ENCODE measurements at places on chromosomes 2 and 18.

- DNase-seq = no peak
Measured at GRCh38 chr2:216522892-216523502, 24.4 kb downstream of the RPL37A start.

- no peak for DNase-seq
Measured at GRCh38 chr18:11488175-11488574, 121.2 kb upstream of the SLC35G4 start.

- DNase-seq = no peak
Measured at GRCh38 chr18:9808295-9809241, 77.2 kb upstream of the TXNDC2 start.

DNA sequence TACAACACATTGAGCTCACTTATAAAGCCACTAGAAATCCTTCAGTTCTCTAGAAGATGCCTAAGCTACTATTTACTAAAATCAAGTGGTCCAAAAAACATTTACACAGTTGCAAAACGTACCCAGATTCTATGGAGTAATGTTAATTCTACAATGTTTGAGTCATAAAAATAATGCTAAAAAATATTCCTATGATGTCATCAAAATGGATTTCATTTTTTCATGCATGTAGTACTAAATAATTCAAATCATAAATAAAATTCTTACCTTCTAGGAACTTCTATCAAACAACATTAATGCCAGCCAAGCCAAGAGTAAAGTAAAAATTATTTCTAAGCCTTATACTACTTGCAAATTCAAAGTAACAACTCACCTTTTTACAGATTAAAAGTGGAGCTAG is 168.9 kb upstream of the EPC2 start:
- DNase-seq = no peak

GRCh38 chr2:27833931-27834330 is 56.3 kb downstream of the RBKS start:
- DNase-seq = no peak

- DNase-seq = no peak
Measured at GRCh38 chr18:77105680-77106079, 26.9 kb downstream of the MBP start.

- no peak for DNase-seq
Measured at GRCh38 chr2:160646684-160647444, 153.3 kb upstream of the RBMS1 start.

DNA sequence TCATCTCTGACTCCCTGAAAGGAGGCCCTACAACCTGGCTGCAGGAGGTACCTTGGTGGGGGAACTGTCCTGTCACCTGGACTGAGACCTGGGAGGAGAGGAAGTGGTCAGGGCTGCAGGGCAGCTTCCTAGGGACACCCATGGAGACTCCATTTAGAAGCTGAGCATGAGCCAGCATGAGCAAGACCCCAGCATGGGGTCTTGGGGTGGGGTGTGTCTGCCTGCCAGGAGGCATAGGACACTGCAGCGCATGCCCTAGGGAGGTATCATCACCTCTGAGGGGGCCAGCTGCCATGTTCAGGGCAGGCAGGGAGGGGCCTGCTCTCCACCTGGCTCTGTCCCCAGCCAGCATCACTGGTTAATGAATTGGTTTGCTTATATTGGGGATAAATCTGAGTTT is 249.7 kb downstream of the CELF4 start:
- no peak for DNase-seq

DNA sequence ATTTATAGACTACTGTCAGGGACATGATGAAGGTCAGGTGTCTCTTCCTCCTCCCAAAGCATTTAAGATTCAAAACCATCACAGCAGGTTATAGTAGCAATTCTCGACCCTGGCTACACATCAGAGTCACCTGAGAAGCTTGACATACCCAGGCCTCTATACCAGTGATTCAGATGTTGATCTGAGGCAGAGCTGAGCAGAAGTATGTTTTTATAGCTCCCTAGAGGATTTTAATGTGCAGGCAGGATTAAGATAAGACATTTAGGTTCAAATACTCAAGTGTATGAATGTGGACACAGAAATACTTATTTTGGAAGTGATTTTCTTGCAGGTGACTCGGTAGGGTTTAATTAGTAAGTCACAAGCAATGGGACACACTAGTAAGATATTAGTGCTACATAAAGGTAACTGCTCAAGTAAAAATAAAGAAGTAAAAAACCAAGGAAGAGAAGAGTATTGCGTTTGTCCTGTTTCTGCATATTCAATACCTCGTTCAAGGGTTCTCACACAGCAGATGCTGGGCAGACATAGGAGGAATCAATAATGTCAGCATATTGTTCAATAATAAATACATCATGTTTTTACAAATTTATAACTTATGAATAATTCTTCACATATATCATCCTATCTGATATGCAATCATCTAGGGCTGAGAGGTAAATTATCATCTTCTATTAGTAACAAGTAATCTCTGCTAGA is 7.0 kb downstream of the GCFC2 start:
- no peak for DNase-seq

DNA sequence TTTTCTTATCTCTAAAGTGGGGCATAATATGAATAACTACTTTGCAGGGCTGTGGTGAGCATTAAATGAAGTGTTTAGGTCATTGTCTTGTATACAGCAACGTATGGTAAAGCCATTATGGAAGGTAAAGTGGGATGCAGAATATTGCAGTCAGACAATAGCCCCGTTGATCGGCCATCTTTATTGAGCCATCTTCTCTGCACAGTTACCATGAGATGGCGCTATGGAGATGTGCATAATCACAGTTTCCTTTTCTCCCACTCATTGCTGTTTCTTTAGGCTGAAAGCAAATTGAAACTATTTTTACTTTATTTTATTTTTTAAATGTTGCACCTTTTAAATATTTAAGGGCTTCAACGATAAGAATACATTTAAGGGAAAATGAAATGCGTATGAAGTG is 108.9 kb downstream of the THSD7B start:
- peak; percentile 18 for DNase-seq

GRCh38 chr2:38601463-38602135 is 1.1 kb downstream of the HNRNPLL start:
- DNase-seq = peak; percentile 35
